GF-D8 (cell line): ENCODE measurements at places on chromosomes 12 and 14.
A peak's percentile ranks its signal among the peaks of the same experiment; 100 is the strongest.

DNA sequence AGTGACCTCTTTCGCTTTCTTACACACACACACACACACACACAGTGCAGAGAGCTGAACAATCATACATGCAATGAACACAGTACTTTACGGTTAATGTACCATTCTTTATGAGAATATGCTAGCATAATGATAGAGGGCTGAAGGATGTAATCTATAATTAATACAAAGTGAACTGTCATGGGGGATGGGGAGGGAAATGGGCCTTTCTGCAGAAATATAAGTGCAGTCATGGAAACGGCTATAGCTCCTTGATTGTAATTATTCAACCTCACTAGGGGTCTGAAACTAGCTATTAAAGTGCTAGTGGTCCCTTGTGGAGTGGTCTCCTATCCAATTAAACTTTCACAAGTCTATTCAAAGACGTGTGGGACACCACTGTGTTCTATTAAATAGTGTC, 443.2 kb upstream of the FOXG1 start:
- DNase-seq = no peak

- DNase-seq = no peak
Measured at GRCh38 chr14:86013641-86014040, 483.7 kb downstream of the FLRT2 start.

DNA sequence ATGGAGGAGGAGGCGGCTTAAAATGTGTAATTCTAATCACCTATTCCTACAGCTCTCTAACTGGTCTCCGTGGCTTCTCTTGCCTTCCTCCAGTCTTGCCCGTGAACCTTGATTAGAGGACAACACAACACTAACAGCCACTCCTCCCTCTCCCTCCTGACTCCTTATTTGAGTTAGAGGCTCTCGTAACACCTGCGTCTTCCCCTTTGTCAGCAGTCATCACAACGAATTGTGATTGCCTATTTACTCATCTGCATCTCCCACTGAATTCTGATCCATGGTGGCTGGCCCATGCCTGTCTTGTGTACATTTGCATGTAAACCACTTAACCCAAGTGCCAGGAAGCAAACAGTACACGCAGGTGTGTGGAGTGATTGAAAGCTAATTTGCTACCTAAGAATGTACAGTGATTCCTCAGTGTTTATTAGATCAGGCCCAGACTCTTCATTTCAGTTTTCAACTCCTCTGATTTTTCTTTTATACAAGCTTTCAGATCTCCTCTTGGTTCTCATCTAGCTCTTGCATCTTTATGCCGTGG, 154.5 kb downstream of the MON2 start:
- DNase-seq = no peak

DNA sequence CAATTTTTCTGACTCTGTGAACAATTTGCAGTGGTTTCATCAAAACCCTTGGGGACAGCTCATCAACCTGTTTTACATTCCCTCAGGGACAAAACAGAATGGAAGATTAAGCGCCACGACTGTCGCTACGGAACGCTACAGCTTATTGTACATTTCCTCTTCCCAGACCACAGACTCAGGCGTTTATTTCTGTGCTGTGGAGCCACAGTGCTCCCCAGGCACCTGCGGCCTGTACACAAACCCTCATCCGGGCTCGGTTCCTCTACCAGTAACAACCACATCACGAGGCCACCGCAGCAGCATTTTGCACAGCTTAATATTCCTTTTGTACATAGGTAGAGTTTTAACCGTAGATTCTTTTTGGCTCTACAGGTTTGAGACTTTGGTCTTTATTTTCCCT, 397.4 kb upstream of the OR4E1 start:
- DNase-seq = peak; percentile 49

DNA sequence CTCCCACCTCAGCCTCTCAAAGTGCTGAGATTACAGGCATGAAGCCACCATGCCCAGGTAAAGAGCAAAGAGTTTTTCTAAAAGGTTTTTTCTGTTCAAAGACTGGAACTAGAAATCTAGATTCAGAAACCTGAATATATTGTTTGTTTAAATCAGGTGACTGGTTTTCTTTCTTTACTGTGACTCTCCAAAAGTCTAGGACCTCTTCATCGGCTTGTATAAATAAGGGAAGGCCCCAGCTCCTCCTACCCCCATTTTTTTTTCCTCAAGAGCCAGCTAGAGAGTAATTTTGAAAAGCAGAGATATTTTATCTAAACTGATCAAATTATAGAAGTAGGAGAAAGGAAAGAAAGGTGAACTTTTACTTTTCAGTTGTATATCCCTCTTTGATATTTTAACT, 48.0 kb downstream of the TMEM116 start:
- no peak for DNase-seq

- no peak for DNase-seq
Measured at GRCh38 chr12:58639318-58639934, 280.9 kb downstream of the LRIG3 start.

DNA sequence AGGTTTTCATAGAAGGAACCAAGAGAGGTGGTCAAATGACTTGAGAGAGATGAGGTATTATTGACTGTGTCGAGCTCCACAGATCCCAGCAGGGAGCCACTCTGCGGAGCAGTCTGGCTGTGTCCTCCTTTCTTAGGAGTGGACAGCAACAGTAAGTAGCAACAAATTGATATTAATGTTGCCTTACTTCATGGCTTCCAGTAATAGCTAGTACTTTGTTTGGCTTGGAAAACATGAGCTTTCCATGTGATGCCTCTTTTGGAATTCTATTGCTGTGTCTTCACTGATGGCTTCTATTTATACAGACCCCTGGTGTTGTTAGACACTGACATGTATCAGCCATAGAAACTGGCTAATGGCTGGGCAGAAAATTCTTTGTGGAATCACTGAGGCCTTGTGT, 531.2 kb upstream of the CCDC196 start:
- DNase-seq = no peak

DNA sequence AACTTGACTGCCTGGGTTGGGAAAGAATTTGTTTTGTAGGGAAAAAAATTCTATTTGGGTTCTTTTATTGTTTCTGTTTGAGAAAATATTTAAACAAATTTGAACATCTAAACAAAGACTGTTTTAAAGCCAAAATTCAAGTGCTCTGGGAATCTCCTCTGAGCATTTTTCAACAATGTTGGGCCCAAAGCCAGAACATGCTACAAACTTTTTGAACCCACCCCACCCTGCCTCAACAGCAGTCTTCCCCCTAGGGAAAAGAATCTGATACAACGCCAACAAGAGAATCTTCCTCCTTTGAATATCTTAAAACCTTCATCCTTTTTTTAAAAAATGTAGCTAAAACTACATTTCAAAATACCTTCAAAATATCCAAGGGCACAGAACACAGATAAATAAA, 20.4 kb upstream of the NID2 start:
- DNase-seq = no peak

- DNase-seq = no peak
Measured at GRCh38 chr14:95468448-95469133, 47.9 kb downstream of the SYNE3 start.

DNA sequence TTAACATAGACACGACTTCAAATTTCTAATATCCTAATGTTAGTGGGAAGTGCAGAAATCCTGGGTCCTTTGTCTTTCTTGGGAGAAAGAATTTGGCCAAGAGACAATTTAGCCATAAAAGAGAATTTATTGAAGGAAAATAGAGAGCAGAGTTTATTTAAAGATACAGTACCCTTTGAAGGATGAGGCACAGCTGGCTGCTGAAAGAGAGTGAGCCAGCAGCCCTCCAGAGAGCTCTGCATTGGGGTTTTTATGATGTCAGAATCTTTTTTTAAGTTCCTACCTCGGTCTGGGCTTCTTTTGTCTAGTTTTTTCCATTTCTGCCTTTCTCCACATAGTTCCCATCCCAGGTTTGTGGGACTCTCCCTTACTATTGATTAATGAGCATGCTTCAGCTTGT, 37.5 kb downstream of the CCER1 start:
- no peak for DNase-seq

DNA sequence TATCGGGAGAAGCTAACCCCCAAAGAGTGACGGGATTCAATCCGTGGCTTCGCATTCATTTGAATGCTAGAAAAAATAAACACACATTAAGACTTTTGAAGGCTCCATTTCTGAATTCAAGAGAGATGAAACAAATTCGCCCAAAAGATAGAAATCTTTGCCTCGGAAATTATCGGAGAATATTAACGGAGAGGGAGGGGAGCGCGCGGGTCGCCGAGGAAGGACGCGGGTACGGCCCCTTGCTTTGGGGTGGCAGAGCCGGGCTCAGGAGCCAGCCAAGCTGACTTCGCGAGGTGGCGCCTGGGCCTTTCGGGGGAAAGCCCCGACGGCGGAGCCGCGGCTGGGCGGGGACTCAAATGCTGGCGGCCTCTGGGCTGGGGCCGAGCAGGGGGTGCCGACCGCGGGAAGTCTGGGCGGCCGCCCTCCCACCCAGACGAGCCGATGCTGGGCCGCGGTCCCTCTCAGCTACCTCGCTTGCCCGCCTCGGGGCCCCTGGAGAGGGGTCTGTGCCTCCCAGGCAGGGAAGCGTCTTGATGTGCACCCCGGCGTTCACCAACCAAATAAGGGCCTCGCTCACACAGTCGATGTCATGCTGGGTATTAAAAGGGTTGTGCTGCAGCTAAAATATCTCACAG, 14.7 kb downstream of the NKX2-1 start:
- no peak for DNase-seq

DNA sequence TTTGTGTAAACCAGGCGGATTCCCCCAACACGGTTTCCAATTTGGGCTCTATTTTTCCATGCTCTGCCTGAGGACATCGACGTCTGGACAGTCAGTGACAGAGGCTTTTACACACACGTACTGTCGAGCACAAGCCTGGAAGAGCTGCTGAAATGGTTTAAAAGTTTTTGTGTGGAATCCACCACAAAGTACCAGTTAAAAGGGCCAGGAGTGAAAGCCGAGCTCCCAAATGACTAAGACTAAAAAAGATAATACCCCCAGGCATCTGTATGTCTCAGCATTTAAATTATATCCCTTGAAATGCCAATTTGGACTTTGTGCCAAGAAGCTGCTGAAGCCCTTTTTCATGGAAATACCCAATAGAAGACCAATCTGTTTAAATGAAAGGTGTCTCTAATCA, 173.2 kb downstream of the EGLN3 start:
- DNase-seq = no peak

- DNase-seq = no peak
Measured at GRCh38 chr14:89409961-89410360, 7.1 kb downstream of the FOXN3 start.

- DNase-seq = no peak
Measured at GRCh38 chr14:102442241-102443211, 67.0 kb downstream of the ANKRD9 start.

GRCh38 chr12:109291521-109292341, 17.4 kb downstream of the FOXN4 start:
- no peak for DNase-seq

DNA sequence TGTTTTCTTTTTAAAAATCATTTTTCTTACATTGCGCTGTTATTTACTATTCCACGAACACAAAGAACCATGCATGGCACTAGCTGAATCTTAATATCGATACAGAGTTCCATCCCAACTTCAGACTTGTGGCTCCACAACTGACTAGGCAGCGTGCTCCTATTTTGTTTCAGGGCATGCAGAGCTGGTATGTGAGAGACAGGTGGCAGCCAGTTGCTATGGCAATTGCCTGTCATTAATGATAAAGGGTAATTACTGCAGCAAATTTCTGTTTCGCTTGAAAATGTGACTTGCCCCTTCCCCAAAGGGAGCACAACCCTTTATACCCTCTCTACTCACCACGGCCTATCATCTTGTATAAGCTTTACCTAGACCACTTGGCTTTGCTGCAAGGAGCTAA, 113.1 kb upstream of the G2E3 start:
- DNase-seq = no peak

DNA sequence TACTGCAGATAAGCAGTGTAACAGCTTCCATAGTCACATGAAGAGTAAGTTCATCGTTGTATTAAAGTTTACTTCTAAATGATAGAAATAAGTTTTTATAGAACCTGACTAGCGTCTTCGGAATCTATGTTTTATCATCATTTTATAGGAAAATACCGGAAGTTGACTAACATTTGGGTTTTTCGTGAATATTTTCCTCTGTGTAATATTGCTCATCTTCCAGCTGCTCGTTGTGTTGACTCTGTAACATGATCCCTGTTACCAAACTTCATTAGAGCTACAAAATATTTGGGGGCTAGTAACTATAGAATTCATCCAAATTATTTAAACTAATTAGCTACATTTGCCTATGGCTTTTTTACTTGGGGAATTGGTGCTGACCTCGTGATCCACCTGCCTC, 37.2 kb downstream of the DDX51 start:
- DNase-seq = no peak

DNA sequence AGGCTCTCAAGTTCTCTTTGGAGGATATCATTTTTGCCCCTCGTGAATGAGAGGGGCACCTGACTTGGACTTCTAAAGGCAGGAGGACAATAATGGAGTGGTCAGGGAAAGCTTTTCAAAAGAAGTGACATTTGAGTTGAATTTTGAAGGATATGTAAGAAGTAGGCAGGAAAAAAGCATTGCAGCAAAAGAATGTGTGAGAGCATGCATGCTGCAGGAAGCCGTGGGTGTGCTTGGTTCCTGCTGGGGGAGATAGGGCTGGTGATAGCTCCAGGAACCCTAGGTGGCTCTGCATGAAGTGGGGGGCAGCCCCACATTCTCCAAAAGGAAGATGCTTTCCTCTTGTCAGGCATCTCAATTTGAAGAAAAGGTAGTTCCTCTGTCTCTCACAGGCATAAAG, 23.1 kb downstream of the ACVR1B start:
- DNase-seq = no peak

DNA sequence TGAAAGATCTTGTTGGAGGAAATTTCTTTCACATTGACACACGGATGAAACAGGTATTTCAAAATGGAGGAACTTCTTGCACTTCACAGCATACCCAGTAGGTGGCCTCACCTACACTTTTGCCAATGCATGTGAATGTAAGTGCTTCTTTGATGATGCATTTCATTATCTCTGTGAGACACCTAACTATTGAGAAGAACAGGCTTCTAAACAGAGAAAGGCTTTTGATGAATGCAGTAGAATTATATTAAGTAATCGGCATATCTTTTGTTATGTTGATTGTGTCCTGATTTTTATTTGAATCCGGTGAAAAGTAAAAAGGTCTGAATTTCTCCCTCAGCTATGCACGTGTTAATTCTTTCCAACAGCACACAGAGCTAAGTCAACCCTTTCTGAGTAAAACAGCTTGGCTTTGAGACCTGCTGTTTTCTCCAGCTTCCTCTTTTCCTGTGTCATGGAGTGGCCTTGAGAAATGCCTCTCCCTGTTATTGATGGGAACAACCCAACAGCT, 399.0 kb downstream of the NAV3 start:
- DNase-seq = no peak

GRCh38 chr12:116545144-116545543, 14.0 kb upstream of the MAP1LC3B2 start:
- no peak for DNase-seq
